ENCODE measurements at places on chromosomes 1 and 21. TPM values are rescaled to one million over a fixed set of nuclear protein-coding genes. Genes with fewer than 3 reads are reported as not detected.

SPRR2B gene
- total RNA-seq = not detected

DNA sequence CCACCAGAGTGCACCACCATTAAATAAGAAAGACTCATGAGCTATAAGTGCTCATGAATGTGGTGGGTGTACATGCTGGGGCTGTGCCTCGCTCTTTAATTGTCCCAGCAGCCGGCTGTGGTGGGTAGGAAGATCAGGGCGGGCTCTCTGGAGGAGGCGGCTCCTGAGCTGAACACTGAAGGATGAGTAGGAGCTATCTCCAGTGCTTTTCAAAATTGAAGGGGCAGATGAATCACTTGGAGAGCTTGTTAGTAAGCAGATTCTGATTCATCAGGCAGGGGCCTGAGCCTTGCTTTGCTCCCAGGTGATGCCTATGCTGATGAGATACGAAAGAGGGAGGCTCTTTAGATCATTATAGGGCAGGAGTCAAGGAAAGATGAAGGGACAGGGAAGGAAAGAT, 54.1 kb downstream of the ETS2 start:
- DNase-seq = no peak

PDC gene
- total RNA-seq = not detected

GRCh38 chr1:72241397-72241796, 40.9 kb downstream of the NEGR1 start:
- no peak for DNase-seq

- DNase-seq = no peak
Observed at GRCh38 chr1:178579562-178579961, 66.7 kb downstream of the TEX35 start.

ZNF593OS gene
- 0.24 TPM for total RNA-seq

GRCh38 chr21:45003331-45004058, 63.7 kb downstream of the SLX9 start:
- DNase-seq = no peak

DNA sequence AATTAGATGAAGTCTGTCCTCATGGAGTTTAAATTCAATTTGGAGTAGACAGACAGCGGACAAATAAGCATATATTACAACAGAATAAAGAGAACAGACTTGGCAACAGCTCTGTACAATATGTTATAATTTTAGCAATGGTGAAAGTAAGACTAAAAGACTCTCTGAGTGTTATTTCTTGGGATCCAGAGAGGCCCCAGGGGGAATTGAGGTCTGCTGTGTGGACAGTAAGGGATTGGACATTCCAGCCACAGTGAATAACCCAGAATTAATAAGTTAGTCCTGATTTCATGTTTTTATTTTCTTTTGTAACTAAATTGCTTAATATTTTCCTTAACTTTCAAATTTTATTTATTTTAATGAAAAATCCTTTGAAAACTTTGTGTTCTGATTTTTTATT, 101.7 kb downstream of the PATJ start:
- no peak for DNase-seq

- no peak for DNase-seq
Observed at GRCh38 chr1:151585622-151586021, 26.2 kb upstream of the SNX27 start.

GRCh38 chr1:230441183-230442029, 15.3 kb upstream of the PGBD5 start:
- DNase-seq = no peak

DNA sequence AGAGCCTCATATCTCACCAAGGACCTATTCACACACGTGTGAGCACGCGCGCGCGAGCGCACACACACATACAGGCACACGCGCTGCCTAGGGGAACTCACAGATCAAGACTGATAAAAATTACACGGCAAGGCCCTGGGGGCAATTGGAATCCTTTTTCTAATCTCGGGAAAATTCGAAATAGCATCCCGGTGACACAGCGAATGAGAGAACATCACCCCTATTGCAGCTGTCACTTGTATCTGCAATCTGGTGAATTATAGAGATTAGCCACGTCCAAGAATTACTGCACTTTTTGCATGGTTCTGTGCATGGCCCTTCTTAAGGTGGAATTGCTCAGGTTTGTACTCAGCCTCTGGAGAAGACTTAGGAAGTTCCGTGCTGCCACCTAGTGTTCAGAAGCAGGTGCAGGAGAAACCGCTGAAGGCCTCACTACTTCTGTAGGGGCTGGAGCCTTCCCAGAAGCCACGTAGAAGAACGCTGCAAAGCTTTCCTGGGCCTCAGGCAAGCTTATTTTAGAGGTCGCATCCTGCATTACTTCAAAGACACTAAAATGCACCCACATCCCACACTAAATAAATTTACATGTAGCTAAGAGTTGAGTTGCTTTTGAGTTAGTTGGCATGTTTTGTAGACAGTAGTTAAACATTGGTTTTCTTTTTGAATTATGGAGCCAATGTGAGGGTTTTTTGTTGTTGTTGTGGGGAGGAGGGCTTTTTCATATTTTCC, 229.2 kb upstream of the CAMK1G start:
- DNase-seq = peak; percentile 46

TNNT2 gene
- not detected for total RNA-seq

CFHR3 gene
- total RNA-seq = not detected

PIGV gene
- total RNA-seq = 10.2 TPM

GRCh38 chr1:98452162-98452561, 209.4 kb upstream of the SNX7 start:
- no peak for DNase-seq
